Fibroblast of skin of back (primary cell): ENCODE measurements at places on chromosomes 3 and 15.

DNA sequence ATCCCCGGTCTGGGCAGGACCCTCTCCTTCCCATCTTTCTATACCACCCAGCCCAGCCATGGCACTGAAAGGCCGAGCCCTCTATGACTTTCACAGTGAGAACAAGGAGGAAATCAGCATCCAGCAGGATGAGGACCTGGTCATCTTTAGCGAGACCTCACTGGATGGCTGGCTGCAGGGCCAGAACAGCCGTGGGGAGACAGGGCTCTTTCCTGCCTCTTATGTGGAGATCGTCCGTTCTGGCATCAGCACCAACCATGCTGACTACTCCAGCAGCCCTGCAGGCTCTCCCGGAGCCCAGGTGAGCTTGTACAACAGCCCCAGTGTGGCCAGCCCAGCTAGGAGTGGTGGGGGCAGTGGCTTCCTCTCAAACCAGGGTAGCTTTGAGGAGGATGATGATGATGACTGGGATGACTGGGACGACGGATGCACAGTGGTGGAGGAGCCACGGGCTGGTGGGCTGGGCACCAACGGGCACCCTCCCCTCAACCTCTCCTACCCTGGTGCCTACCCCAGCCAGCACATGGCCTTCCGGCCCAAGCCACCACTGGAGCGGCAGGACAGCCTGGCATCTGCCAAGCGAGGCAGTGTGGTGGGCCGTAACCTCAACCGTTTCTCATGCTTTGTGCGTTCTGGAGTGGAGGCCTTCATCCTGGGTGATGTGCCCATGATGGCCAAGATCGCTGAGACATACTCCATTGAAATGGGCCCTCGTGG lies 1.5 kb downstream of the SNX33 start:
- DNase-seq, result no peak

DNA sequence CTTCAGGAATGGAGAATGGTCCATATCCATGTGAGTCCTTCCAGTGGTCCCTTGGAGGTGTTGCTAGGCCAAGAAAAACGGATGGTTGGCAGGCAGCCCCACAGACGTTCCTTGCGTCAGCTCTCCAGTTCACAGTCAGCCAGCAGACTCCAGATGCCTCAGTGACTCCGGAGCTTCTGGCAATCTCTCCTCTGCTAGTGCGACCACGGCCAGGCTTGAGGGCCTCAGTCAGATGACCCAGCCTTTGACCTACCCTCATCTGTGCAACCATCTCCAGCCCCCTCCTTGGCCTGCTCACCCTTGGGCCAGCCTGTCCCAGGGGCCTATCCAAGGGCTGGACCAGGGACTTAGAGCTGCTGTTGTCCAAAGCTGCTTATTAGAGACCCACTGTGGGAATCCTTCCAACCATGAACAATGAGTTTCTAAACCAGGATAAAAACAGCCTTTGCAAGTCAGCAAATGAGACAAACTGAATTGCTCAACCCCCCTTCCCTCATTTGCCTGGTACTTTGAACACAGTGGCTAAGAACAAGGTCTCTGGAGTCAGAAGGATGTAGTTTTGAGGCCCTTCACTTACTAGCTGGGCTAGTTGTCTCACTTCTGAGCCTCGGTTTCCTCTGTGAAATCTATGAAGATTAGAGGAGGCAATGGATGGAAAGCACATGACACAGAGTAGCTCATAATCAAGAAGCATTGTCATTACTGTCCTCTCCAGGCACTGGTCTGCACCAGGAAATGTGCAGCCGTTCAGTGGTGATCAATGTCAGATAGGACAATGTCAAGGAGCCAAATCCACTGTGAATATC lies 44.8 kb downstream of the ANP32A start:
- peak; percentile 31 for DNase-seq

DNA sequence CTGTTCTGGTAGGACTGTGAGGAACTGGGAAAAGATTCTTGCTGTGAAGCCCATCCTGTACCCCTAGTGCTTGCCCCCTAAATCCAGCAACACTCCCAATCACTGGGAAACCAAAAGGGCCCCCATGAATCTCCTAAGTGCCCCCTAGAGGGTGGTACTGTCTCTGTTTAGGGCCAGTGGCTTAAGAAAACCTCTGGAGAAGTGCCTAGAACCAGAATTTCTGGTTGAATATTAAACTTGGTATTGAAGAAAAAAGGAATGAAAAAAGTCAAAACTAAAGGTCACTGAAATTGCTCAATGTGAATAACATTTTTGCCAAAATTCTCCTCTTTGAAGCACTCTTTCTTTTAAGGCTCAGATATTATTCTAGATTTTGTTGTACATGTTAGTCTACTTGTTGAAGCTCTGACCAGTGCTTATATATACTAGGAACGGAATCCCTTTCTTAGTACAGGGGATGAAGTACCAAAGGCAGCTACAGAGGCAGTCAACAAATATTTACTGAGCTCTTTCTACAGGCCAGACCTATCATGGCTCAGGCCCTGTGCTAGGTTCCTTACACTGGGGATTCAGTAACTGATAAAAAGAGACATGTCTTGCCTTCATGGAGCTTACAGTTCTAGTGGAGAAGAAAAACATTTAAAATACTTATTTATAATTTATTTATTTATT lies 138.8 kb downstream of the MYLK start:
- no peak for DNase-seq

DNA sequence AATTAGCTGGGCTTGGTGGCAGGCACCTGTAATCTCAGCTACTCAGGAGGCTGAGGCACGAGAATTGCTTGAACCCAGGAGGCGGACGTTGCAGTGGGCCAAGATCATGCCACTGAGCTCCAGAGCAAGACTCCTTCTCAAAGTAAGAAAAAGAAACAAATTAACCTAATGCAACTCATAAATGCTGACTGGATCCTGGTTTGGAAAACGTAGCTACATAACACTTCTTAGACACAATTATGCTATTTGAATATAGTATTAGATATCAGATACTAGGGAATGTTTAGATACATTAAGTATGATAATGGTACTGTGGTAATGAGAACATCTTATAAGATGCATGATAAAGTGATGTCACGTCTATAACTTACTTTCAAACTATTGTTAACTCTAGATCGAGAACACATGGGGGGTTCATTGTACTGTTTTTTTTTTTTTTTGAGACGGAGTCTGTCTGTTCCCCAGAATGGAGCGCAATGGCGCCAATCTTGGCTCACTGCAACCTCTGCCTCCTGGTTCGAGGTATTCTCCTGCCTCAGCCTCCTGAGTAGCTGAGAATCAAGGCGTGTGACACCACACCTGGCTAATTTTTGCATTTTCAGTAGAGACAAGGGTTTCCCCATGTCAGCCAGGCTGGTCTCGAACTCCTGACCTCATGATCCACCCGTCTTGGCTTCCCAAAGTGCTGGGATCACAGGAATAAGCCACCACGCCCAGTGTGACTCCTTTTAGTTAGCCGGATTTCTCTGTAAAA lies 5.9 kb upstream of the ISY1 start:
- no peak for DNase-seq

GRCh38 chr3:49411535-49411967 lies 225 bp downstream of the RHOA start:
- DNase-seq, result peak; percentile 37

GRCh38 chr3:45949432-45949831 lies 6.2 kb downstream of the CXCR6 start:
- no peak for DNase-seq
